Stimulated activated CD8-positive, alpha-beta memory T cell treated with anti-CD3 and anti-CD28 coated beads, Interleukin-7, amount 100 ng/mL, for 24 hours (primary cell): ENCODE measurements at places on chromosomes 2 and 18.

- no peak for DNase-seq
Measured at GRCh38 chr2:128685841-128686496, 367.3 kb upstream of the HS6ST1 start.

- no peak for DNase-seq
Measured at GRCh38 chr2:3112131-3112530, 265.5 kb downstream of the EIPR1 start.

DNA sequence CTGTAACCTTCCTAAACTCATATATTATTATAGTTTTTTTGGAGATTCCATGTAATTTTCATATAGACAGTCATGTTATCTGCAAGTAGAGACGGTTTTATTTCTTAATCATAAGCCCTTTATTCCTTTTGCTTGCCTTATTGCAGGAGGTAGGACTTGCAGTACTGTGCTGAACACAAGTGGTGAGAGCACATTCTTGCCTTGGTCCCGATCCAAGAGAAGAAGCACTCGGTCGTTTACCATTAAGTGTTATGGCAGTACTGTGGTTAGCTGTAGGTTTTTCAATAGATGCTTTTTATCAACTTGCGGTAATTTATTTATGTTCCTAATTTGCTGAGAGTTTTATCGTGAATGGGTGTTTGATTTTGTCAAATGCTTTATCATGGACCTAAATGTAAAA lies 305.7 kb downstream of the DYSF start:
- DNase-seq: no peak

DNA sequence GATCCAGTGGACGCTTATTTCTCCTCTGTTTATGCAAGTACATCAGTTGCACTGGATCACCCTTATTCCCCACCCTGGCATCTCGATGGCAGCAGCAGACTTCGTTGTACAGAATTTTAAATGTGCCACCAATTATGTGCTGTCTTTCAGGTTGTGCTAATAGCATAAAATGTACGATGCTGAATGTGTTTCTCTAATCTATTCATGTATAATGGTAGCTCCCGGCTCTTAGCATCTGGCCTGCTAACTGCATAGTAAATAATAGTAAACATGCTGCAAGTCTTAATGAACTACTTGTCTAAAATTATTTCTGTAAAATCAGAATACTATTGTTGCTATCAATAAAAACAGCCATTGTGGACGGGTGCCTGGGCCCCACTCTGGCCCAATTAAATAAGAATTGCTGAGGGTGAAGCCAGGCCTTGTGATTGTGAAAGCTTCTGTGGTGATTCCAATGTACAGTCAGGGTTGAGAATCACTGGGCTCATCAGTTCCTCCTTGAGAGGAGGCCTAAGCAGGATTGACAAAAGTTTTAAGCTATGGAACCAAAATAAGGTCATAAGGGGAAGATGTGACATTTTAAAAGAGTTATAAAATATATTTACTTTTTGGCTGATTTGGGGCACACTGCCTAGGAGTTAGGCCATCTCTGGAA lies 14.4 kb upstream of the MYO3B start:
- no peak for DNase-seq

DNA sequence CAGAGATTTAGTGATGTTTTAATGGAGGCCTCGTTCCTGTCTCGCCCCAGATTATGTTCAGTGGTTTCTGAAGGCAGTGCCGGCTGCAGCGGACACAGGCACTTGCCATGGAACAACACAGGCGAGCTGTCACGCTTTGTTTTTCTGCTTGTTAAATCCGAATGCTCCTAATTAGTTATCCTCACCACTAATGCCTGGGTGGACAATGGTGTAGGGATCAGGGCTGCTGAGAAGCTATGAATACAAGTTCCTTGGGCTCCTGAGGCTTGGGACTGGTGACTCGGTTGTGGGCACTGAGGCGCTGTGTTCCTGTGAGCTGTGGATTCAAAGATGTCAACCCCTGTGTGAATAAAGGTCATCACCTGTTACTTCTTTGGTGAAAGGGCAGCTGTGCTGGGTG lies 123.5 kb downstream of the PLEKHM3 start:
- DNase-seq: no peak

DNA sequence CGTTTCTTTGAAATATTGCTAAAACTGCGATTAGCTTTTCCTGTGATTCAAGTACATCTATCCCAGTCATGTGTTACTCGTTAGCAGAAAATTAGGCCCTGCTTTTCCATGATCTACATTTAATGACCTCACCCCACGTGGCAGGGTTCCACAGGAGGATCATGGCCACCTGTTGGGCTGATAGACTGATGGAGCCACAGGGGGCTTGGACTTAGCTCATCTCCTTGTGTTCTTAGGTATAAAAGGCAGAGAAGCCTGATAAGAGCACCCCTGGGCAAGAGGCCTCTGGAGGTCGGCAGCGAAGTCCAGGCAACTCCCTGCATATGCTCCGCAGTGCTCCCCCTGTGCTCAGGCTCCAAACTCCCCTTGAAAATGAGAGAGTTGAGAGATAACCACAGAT lies 12.9 kb downstream of the FZD7 start:
- DNase-seq: no peak
